Spinal cord (tissue), 10 donors: ENCODE measurements at places on chromosomes 5 and 9. TPM values are rescaled to one million over a fixed set of nuclear protein-coding genes. Genes with fewer than 3 reads are reported as not detected.

Gene EDIL3
- 85.9 TPM for polyA plus RNA-seq

Gene LHX3
- 2.7 TPM for polyA plus RNA-seq

Gene DYNC2I2
- 62.9 TPM for polyA plus RNA-seq

Gene PDE6A
- 0.24 TPM for polyA plus RNA-seq

Gene TMEM252
- polyA plus RNA-seq = 0.38 TPM

Gene CNTLN
- polyA plus RNA-seq = 7.9 TPM

Gene DTWD2
- 8.6 TPM for polyA plus RNA-seq

Gene ZNF366
- 4.3 TPM for polyA plus RNA-seq

Gene UBE2QL1
- polyA plus RNA-seq = 52.1 TPM

Gene GMCL2
- not detected for polyA plus RNA-seq

Gene TTC39B
- polyA plus RNA-seq = 5.3 TPM

Gene TNFSF8
- polyA plus RNA-seq = 1.1 TPM

Gene SLC6A18
- not detected for polyA plus RNA-seq

Gene PPP3R2
- 0.17 TPM for polyA plus RNA-seq

Gene PRDM12
- polyA plus RNA-seq = 0.78 TPM

Gene TUSC1
- polyA plus RNA-seq = 26.7 TPM

Gene HMGCR
- 114 TPM for polyA plus RNA-seq

Gene QRFP
- 0.51 TPM for polyA plus RNA-seq

Gene RFX3
- 16.7 TPM for polyA plus RNA-seq

Gene F2RL1
- 1.7 TPM for polyA plus RNA-seq

Gene GALNT12
- 2.6 TPM for polyA plus RNA-seq

Gene ZFR
- polyA plus RNA-seq = 131 TPM

Gene OMD
- polyA plus RNA-seq = 1.4 TPM

Gene PCDHGB5
- 33.5 TPM for polyA plus RNA-seq

Gene LCN9
- not detected for polyA plus RNA-seq

Gene MAMDC4
- polyA plus RNA-seq = 15.2 TPM

Gene NOXA1
- polyA plus RNA-seq = 14.6 TPM

Gene PDZD2
- 33.1 TPM for polyA plus RNA-seq

Gene LMX1B
- polyA plus RNA-seq = 34.0 TPM

Gene FAM221B
- polyA plus RNA-seq = 0.41 TPM

Gene ARID3C
- polyA plus RNA-seq = 0.66 TPM

Gene ITK
- 0.41 TPM for polyA plus RNA-seq

Gene PKD2L2
- polyA plus RNA-seq = 0.63 TPM

Gene HTR1A
- 6.4 TPM for polyA plus RNA-seq

Gene NIPAL4
- 3.9 TPM for polyA plus RNA-seq

Gene SLC6A3
- 0.95 TPM for polyA plus RNA-seq

Gene OSMR
- 6.0 TPM for polyA plus RNA-seq
